Adrenal gland (tissue), 19 donors: ENCODE measurements at places on chromosomes 7 and 10. TPM values are rescaled to one million over a fixed set of nuclear protein-coding genes. Genes with fewer than 3 reads are reported as not detected.

Gene MALRD1
- polyA plus RNA-seq, result 0.48 TPM

Gene UCMA
- polyA plus RNA-seq, result not detected

Gene CYP2C19
- polyA plus RNA-seq, result not detected

Gene WNT2
- 0.07 TPM for polyA plus RNA-seq

Gene TDRD1
- polyA plus RNA-seq, result 0.04 TPM

GRCh38 chr10:74118804-74119203, 31.8 kb downstream of the AP3M1 start:
- no peak for DNase-seq

- no peak for DNase-seq
These were observed 218.2 kb downstream of the RELN start for GRCh38 chr7:103771294-103771693.

GRCh38 chr7:1041551-1042491, 2.5 kb upstream of the GPR146 start:
- no peak for DNase-seq

GRCh38 chr7:139854124-139854511, 25.1 kb downstream of the TBXAS1 start:
- DNase-seq, result peak; percentile 81

DNA sequence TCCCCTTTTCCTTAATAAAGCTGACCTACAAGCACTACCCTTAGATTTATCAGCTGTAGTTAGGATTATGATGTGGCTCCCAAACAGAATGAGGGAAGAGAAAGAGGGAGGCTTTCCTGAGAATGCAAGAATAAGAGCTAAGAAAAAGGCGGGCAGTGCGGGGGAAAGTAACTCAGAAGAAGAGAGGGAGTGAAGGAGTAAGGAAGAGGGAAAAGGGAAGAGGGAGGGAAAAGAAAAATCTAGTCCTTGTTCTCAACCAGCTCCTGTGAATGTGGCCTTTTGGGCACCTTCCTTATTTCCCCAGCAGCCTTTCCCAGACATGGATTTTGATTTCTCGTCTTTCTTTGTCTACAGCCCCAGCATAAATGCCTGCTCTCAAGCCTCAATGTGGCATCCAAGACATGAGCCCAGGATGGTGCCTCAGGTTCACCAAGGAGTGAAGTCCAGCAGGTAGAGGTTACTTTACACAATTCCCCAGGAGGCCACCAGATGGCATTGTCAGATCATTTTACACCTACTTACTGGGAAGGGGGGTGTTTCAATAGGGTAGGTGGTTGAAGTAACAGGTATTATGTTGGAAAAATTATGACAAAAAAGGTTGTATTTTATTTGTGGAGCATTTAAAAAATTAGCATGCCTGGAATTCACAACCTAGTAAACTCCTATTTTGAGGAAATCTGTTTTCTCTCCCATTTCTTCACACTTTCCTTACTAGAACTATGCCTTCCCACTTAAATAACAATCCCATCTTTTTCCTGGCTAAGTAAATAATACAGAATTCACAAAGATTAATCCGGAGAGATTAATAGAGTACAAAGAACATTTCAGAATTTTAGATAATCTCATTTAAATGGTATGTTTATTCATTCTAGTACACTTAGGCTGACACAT, 106.5 kb downstream of the HTR7 start:
- DNase-seq, result peak; percentile 46

DNA sequence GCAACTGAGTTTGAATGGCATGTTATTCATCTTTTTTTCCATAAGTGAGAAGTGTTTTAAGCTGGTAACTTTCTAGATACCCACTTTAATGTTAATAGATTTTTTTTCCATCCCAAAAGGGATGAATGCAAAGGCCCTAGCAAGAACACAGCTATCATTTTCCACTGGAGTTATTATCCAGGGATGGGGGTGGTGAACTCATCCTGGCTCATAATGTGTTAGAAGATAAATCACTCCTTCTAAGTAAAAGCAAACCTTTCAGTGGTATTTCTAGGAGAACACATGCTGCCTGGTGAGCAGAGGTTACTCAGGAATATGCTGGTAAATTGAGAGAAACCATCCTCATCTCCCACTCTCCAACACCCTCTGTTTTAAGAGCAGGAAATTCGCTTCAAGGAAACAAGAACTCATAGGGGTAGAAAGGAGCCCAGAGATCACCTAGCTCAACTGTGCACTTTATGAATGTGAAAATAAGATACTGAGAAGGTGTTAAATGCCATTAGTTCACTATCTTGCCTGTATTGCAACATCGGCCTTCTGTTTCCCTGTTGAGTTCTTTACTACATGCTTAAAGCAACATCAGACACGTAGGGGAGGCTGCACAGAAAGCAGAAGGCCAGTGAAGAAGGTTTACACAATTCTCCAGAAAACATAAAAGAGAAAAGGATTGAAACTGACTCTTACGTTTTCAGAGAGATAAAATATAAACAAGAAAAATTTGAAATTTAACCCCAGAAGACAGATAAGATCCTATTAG, 264.0 kb upstream of the PRKCQ start:
- DNase-seq, result no peak

DNA sequence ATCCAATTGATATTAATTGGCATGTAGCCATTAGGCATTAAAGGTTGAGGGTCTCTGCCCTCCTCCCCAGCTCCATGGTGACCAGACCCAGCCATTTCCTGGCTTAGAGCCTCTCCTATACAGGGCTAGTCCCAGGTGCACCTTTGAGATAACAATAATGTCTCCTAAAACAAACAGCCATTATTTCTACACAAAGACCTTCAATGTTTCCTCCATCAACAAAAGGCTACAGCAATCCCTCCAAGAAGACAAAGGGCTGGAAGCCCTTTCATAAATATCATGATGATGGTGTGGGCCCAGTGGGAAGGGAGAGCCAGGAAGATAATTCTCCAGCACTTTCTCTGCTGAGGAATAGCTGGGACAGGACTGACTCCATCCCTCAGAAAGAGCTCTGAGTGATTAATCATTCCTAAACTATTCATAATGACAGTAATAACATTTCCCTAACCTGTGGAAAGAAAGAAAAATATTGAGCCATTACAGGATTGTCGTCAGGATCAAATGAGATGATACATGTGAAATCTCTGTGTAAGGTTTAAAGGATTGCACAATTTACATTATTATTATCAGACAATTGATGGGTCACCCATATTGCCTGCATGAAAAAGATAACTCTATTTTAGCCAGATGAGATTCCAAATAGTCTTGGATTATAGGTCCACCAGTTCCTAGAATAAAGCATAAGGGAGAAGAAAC, 10.2 kb downstream of the PKD2L1 start:
- DNase-seq, result no peak
